Activated CD4-positive, alpha-beta T cell treated with anti-CD3 and anti-CD28 coated beads, Interleukin-2, Interleukin-4, amounts not matched to agents 100 ng/mL and 50 ng/mL, durations not matched to agents 16 hours and 8 hours (primary cell): ENCODE measurements at places on chromosomes 16 and 17.

DNA sequence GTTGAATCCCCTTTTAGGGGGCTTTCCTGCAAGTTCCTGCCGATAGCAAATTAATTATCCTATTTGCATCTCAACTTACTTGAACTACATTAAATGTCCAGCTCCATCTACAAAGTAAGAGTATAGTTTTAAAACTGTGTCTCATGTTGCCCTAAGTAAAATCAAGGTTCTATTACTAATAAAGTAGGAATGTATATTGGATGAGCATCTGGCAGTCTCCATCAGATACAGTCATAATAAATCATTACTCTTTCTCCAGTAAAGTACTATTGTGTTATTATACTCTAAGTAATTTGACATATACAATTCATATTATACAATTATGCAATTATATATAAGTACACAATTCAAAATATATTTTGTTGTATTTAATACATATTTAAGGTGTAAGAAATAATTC is 249.3 kb downstream of the CEP112 start:
- DNase-seq = no peak

GRCh38 chr16:87792205-87792565 is 26.4 kb upstream of the KLHDC4 start:
- DNase-seq = no peak

- no peak for DNase-seq
Measured at GRCh38 chr16:79690159-79690558, 89.6 kb upstream of the MAF start.

DNA sequence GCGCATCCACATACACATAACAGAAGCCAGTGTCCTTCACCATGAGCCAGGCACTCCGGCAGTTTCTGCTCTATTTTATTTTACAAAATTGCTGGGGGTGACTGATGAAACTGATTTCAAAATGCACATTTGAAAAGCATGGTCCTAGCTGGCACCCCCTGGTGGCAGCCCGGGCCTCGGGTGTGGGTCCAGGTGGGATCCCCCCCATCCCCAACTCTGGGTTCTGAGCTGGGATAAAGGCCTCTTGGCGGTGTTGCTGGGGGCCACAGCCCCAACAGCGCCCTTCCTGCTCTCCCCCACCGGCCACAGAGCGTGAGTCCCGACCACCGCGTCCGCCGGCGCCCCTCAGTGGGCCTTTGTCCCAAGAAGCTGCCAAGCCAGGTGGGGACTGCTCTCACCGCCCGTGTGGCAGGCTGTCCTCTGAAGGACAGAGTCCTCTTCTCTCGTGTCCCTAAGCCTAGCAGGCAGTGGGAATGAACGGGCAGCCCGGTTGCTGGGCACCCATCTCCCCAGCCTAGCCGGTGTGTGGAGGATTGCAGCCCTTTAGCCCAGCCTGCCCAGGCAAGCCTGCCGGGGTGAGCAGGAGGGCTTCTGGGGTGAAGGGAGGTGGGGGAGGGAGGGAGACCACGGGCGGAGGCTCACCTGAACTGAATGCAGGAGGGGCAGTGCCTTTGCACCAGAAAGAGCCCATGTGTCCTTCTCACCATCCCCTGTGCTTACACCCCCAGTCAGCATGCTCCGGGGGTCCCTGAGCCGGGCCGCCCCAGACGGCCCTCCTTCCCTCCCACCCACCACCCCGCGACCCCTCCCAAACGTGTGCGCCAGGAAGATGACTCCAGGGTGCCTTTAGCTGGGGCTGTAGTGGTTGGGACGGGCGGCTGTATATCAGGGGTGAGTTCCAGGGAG is 898 bp downstream of the SNAI3 start:
- no peak for DNase-seq

DNA sequence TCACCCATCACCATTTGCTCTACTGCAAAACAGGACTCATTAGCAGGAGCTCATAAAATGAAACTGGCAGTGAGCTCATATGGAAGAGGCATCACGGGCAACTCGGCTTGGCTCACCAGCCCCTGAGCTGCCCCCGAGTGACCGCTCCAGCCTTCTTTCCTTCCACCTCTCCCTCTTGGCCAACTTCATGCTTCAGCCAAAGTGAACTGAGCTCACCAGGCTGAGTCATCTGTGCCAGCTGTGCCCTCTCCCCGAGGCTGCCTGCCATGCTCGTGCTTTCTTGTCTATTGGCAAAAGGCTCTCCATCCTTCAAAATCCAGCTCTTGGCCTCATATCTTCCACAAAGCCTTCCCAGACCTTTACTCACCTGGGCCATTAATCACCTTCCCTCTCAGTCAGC is 391.4 kb downstream of the WWOX start:
- no peak for DNase-seq

DNA sequence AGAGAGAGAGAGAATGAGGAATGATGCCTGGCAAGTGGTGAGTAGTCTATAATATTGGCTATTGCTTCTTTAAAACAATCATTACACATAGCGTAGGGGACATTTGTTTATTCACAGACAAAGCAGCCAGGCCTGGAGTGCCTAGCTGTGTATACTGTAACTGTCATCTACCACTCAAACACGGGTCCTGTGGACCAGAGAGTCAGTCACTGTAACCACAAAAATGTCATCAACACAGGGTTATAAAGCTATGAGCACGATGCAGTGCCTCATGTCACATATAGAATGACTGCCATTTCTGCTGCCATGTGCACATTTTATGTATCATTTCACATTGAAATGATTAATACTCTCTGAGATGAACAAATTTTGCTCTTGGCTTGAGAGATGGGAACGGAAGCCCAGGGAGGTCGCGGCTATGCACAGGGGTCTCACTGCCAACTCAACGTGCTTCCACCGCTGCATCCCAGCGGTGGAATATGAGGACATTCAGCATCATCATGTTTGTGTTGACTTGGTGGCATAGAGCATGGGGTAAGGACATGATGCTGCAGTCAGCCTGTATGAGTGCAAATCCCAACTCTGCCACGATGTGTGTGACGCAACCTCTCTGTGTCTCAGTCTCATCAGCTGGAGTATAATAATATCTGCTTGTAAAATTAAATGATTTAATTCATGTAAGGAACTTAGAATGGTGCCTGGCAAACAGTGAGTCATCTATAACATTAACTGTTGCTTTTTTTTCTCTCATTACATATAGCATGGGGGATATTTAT is 3.3 kb downstream of the MT1H start:
- no peak for DNase-seq
